Liver (tissue), 10 donors: ENCODE measurements at places on chromosomes 11 and 22. TPM values are rescaled to one million over a fixed set of nuclear protein-coding genes. Genes with fewer than 3 reads are reported as not detected.
A peak's percentile ranks its signal among the peaks of the same experiment; 100 is the strongest.

The ZNF202 gene
- total RNA-seq: 5.1 TPM

The MPZL2 gene
- 14.4 TPM for total RNA-seq

DNA sequence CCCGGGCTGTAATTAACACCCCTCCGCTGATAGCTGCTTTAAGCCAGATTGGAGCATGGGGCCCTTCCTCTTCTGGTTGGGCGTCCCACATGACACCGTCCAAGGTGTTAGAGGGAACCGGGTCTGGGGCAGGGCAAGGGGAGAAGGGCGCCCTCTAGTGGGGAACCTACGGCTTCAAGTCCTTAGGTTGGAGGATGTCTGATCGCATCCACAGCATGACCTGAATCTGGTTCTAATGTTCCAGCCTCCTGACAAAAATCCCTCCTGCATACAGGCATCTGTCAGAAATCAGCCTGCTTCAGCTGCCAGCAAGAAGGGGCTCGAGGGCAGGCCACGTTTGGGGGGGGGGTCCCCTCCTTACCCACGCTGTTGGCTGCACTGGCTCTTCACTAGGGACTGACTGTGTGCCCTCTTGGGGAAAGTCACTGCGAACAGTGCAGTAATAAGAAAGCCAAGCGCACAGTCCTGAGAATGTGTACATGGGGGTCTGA lies 94.2 kb upstream of the TBCEL start:
- DNase-seq: peak; percentile 68

- peak; percentile 82 for DNase-seq
Measured at GRCh38 chr11:67262731-67263675, 3.3 kb upstream of the GRK2 start.

The USP28 gene
- total RNA-seq: 10.0 TPM
